ENCODE measurements at places on chromosomes 16 and 17.

DNA sequence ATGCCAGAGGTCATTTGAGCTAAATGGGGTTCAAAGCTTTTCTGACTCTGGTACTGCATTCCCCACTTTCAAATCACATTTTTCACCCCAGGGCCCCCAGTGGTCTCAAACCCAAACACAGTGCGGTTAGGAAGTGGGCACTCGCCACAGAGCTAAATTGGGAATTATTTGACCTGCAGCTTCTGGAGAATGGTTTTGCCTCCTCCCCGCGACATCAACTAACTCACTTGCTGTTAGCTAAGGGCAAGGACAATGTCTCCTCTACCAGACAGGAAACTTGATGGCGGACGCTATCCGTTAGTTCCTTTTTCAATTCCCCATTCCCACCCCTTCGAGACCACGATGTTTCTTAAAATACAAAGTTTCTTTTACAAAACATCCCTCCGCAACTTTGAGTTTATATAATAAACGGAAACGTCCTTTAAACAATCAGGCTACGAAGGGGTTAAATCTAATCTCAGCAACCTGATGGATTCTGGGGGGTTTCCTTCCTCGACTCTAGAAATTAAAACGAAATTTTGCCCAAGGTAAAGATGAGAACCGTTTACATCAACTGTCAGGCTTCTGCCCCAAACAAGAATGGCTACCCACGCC is 500 bp upstream of the KAT7 start:
- DNase-seq, result peak; percentile 4

- DNase-seq, result no peak
Observed at GRCh38 chr16:19748389-19749168, 30.5 kb downstream of the IQCK start.

DNA sequence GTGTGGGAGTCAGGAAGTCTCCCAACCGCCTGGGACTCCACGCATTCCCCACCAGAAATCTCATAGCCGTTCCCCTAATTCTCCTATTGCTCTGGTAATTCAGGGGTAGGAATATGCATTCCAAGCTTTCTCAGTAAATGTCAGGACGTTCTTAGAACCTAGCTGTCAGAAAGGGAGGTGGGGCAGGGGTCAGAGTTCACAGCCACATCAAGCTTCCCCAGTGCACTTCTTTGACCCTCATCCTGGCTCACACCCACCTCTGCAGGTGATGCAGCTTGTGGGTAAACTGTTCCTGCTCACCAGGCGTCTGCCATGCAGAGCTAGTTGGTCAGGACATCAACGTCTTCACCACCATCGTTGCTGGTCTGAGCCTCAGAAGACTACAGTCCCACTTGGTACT is 14.0 kb upstream of the IL27 start:
- DNase-seq, result no peak

DNA sequence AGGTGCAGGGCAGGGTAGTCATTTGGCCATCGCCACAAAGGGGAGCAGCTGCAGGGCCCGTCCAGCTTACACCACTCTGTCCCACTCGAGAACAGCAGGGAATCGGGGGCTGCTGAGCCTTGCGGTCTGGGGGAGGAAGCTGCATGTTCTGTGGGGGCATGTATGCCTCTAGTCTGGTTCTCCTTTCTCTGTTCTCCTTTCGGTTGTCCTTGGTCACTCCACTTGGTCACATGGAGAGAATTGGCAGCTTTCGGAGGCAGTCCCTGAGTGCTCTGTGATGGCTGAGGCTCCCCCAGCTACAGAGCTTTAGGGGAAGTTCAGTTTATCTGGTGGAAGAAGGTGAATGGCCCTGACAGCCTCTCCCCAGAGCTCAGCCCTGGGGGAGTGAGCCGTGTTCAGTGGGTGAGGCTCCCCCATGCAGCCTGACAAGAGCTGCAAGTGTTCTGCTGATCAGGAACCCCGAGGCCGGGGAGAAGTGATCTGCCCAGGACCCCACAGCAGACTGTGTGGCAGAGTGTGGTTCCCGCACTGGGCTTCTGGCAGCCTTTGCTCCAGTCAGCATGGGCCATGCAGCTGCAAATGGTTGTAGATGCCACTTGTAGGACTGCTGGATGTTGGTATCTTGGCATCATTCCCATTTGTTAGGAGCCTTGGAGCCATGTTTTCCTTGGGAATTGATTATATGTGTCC is 22.3 kb upstream of the SMPD3 start:
- no peak for DNase-seq

DNA sequence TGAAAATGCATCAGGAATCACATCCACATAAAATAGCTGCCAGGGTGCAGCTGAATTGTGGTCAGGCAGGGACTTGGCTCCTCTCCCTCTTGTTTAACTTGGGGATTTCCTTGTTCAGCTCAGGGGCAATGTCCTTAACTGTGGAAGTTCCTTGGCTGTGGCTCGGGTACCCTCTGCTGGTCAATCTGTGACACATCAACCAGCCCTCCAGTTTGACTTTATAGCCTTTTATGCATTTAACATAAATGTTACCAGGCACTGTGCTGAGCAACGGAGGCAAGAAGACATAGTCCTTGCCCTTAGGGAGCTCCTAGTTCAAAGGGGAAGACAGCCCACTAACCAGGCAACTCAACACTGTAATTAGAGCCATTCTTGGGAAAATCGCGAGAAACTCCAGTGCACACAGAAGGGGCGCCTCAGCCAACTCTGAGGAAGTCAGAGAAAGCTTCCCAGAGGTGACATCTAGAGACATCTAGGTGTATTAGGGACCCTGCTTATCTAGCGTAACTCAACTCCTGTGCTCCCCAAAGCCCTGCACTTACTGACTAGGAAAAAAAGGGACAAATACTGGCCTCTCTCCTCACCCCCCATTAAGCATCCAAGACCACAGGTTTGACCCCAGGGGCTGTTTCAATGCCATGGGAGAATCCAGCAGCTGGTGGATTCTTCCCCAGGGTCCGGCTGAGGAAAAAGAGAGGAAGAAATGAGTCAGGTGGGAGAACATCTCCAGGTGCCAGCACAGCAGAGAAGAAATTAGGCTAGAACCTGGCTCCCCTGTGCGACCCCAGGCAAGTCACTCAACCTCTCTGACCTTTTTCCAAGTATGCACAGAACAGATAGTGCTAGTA is 17.3 kb upstream of the EEF2K start:
- DNase-seq, result peak; percentile 55

Data from effector CD4-positive, alpha-beta T cell (primary cell).